ENCODE measurements at places on chromosomes 5 and 9.

GRCh38 chr5:179769796-179770195 lies 24.0 kb upstream of the LTC4S start:
- no peak for DNase-seq

DNA sequence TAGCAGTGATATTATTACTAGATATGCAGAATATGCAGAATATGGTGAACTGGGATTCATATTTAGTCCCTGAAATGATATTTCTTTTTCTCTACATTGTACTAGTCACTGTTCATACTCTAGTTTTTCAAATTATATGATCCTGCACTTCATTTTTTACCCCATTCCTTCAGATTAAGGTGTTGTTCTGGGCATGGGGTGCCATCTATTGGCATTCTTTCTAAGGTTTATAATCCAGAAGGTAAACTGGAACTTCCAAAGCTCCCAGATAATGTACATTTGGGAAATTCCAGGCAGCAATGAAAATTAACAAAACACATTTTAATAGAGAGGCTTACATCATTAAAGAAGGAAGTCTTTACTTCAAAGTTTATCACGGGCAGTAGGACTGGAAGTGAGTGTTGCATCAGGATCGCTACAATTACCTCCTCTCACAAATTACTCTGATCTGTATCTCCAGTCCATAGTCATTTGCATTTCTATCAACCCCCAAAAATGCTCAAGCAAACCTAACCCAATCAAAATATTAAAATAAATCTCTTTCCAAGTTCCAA lies 12.5 kb downstream of the RFX3 start:
- DNase-seq, result no peak

DNA sequence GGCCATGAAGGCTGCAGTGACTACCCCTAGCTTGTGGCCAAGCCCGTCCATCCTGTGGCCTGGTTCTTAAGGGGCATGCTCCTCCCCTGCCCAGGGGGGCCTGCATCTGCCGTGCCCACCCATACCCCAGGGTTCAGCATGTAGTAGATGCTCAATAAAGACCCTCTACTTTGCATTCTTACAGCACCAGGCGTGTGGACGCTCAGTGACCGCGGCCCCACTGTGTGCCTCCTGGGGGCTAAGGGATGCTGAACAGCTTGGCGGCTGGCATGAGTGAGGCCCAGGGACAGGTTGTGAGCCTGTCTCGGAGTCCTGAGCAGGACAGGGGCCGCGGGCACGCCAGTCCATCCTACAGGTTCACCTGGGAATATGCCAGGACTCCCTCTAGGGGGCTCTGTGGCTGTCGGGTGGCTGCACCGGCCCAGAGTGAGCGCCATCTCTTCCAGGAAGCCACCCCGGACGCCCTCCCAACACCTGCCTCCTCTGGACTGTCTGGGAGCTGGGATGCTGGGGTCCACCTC lies 9.1 kb downstream of the NOTCH1 start:
- DNase-seq, result no peak

DNA sequence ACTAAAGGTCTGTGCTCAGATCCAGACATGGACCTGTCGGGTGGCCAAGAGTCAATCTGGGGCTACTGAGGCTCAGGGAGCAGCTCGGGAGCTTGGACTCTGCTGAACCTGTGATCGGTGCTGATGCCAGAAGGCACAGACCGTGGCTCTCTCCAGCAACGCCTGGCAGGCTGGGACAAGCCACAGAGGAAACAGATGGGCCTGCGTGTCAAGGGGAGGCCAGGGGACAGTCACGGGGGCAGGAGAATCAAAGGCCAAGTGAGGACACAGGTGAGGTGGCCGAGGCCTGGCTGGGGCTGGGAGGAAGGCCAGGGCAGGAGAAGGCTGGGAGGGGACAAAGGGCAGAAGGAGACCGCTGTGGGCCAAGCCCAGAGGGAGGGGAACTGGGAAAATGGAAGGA lies 43.4 kb downstream of the EPB41L4B start:
- no peak for DNase-seq

Measured in head of caudate nucleus (tissue), 42 donors.